ENCODE measurements at places on chromosomes 2 and 18.

DNA sequence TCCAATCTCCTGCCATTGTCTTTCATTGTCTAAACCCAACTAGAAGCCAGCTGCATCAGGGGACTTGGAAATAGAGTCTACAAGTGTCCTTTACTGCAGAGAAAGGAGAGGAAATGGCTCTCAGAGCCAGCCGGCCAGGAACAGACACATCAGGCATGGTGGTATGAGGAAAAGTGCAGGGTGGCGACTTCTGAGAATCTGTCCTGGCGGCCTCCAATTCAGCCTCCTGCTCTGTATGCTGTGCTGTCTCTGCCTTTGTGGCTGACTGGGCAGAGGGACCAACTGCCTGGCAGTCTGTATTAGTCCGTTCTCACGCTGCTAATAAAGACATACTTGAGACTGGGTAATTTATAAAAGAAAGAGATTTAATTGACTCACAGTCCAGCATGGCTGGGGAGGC lies 36.8 kb upstream of the AQP4 start:
- no peak for DNase-seq

DNA sequence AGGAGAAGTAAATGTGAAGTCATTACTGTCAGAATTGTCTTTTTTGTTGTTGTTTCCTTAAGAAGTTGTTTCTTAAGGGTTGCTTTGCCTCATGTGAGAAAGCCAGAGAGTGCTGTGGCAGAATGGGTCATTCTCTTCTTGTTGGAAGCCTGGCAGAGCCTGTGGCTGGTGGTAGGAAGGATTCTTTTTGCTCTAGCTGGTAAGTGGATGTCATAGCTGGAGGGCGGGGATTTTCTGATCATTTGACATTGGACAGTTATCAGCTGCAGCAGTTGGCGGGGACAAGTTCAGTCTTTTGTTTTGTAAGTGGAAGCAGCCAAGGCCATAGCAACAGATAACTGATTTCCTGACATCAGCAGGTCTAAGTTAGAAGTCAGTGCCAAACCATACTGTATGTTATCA lies 5.5 kb upstream of the RMDN2 start:
- no peak for DNase-seq

- DNase-seq = no peak
Measured at GRCh38 chr18:3595369-3596273, 145.6 kb downstream of the TGIF1 start.

DNA sequence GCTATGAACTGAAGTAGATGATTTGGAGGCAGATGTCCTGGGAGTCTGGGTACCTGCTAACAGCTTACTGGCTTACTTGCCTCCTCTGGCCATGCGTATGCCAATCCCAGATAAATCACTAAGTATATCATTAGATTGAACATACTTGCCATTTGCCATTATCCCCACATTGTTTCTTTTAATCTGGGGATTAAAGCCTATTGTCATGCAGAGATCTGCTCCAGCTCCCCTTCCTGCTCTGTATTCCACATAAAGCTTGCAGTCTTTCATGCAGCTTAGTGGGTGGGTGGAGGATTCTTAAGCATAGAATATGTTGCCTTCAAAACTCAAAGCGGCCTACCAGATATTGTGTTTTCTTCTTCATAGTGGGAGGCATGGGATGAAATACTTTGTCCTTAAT lies 311.8 kb upstream of the MMADHC start:
- DNase-seq = no peak

DNA sequence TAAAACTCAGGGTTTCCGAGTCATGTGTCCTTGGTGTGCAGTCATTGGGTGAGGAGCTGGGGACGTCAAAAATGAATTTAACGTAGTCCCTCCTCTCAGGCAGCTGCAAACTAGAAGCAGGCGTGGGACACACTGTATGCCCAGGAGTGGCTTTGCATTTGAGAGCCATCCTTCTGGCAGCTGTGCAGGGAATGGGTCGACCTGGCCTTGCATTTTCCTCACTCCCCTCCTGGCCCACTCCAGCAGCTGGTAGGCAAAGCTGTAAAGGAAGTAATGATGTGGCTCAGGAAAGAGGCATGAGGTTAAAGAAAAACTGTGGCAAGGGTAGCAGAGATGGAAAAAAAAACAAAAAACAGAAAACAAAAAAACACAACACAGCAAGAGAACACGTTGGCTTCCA lies 46.5 kb downstream of the RNF144A start:
- no peak for DNase-seq

GRCh38 chr2:134836986-134837385 lies 1.4 kb upstream of the ACMSD start:
- DNase-seq = no peak

DNA sequence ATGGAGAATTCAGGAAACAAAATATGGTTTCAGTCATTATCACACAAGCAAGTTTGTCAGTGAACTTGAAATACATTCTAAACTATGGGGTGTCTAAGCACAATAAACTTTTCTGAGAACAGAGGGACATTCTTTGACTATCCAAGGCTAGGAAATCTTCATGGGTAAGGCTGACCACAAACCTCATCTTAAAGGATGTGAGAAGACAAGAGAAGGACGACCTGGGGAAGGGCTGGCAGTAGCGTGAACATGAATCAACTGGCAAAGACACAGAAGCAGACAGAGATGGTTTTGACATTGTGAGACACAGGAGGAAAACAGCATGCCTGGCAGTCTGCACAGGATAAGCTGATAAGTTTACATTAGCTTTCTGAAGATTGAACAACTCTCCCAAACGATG lies 752.4 kb upstream of the SLC8A1 start:
- DNase-seq = no peak

GRCh38 chr2:27016801-27017325 lies 15.9 kb upstream of the TMEM214 start:
- DNase-seq = no peak

DNA sequence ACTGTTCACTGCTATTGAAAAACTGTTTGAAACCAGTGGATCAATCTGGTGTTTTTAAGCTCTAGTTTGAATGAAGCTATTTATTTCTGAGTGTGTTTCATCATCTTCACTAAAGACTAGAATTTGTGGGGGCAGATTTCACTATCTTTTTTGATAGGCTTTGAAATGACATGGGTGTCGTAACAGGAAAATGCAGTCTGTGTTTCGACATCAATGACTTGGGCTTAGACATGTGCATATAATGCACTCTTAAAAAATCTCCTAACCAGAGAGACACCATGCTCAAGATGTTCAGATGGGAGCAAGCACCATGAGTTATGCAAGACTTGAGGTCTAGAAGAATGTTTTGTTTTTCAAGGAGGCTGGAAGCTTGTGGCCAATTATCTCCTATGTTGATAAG lies 221.6 kb downstream of the GPD2 start:
- DNase-seq = no peak

DNA sequence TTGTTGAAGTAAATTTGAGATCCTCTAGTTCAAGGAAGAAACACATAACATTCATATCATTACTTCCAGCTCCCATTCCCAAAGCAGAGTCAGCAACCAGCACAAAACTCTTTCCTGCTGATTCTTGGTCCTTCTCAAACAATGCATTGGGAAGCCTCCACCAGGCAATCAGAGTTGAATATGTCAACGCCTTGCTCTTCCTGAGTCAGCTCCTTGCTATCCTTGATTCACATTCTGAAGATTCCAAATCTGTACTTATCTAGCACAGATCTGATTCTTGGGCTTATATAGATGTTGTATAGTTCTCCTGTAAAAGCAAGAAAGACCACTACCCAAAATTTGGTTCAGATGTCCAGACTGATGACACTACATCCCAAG lies 29.6 kb downstream of the CFAP210 start:
- no peak for DNase-seq

DNA sequence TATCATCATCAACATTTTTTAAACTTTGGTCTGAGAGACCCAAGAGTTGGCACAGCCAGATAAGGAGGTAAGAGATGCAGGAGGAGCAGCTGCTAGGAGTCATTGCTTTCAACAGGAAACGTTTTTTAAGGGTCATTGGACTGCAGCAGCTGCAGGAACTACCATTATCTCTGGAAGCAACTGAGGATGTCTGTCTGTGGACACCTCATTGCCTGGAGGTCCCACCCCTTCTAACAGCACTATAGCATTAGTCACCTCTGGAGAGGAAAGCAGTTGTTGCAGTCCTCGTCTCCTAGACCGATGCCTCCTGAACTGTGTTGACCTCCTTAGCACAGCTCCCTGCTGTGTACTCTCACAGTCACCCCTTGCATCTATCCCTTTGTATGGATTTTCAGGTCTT lies 21.5 kb upstream of the FSHR start:
- no peak for DNase-seq

DNA sequence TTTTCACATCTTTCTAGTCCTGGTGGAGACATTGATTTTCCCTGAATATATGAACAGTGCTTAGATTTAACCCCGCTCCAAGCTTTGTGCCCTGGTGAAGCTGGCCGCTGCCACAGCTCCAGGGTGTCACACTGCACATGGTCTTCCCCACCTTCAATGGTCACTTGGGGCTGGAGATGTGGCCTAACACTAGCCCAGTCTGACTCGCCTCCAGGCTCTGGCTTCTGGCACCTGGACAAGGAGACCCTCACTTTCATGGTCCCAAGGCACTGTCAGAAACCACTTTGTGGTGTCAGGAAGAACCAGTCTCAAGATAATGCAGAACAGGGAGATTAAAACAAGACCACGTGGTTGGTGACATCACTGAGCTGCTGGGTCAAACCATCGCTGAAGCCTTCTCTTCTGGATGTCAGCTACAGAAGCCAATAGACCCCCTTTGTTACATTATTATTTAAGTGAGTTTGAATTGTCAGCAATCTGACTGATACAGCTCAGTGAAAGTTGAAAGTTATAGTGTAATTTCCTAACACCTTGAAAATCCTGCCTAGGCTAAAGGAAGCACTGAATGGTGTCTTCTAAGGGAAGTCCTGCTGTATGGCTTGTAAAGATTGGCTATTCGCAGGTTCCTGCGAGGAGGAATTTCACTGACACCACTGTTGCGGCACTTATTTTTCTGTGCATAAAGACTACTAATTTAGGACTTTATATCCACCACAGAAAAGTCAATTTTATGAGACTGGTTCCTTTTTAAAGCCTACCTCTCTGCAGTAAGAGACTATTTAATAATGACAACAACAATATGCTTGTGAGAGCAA lies 55.0 kb upstream of the CTDP1 start:
- DNase-seq = peak; percentile 35

All from chondrocyte (in vitro differentiated cells).